Tongue (tissue), 3 donors: ENCODE measurements at places on chromosomes 16 and 17. TPM values are rescaled to one million over a fixed set of nuclear protein-coding genes. Genes with fewer than 3 reads are reported as not detected.

ST6GALNAC1 gene
- total RNA-seq = 1.7 TPM

CHD9NB gene
- total RNA-seq = 1.4 TPM

RBL2 gene
- 78.7 TPM for total RNA-seq

RBFOX1 gene
- total RNA-seq = 34.4 TPM

GRCh38 chr17:50447870-50448595, 20.6 kb downstream of the CHAD start:
- DNase-seq = peak; percentile 60

DNA sequence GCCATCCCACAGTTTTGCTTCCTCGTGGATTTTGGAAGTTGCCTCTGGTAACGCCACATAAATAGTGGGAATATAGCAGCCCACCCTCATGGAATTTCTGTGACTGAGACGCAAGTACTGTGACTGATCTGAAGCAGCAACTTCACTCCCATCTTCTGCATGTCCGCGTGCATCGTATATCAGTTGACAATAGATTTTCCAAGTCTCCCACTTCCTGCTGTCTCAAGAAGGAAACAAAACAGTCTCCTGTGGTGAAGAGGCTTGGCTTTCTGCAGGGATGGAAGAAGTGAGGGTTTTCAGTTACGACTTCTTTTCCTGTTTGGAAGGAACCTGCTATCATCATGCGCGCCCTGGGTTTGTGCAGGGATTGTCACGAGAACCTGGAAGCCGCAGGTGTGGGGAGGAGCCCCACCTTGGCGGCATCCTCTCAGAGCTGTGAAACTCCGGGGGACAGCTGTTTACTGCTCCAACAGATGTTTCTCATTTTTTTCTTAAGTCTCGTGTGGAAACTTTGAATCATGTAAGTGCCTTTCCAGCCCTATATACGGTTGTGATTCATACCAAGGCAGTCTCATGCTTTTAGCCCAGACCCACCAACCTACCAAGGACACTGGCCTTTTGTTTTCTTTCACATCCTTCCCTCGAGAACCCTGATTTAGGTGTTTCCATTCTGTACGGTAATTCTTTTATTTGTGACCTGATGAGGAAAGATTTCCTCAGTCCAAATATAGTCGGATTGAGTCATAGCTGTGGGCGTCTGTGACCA, 57.5 kb downstream of the WIPI1 start:
- DNase-seq = peak; percentile 78

DNA sequence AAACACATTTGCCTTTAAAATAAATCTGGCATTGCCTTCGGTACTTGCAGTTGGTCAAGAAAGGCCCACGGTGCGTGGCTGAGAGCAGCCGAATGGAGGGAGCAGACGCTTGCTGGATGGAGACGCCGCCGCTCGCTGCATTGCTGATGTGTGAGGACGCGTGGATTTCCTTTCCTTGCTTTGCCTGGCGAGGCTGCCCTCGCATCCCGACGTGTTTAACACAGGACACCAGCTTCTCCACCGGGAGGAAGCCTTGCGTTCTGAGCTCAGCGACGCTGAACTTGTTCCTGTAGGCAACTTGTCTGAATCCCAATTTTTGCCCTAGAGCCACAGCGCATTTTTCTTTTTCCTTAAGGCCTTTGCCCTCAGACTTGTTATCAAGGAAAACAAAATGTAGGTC, 45.8 kb downstream of the COX4I1 start:
- no peak for DNase-seq

GRCh38 chr16:1984347-1985225, 593 bp downstream of the GFER start:
- no peak for DNase-seq

DNA sequence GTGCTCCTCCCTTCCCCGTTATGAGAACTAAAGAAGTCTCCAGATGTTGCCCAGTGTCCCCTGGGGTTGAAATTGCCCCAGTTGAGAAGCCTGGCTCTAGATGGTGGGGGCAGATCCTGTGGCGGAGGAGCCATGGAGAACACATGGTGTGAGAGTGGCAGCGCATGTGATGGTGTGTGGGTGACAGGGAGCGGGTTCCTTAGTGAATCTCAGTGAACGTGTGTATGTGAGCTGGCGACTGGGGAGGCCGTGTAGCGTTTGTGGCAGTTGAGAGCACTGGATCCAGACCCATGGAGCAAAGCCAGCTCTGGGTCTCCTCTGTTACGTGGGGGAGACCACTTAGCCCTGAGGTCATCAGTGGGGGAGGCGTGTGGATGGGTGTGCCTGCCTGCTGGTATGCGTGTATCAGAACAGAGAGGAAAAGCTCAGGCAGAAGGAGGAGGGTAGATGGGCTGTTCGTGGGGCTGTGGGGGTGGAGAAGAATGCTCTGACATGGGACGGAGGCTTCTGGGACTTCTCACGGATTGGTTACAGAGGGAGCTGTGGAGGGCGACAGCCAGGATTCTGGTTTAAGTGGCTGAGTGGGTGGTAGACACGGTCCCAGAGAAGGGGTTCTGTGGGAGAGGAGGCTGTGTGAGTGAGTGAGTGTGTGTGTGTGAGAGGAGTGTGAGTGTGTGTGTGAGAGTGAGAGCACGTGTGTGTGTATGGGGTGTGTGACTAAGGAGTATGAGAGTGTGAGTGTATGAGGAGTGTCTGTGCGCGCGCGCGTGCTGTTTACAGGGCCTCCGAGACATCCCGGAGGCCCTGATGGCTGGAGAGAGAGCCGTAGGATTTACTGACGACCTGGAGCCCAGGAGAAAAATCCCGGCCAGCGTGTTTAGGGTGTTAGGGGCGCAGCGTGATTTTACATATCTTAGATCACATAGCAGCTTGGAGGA, 193.8 kb downstream of the SNX29 start:
- DNase-seq = no peak

DNA sequence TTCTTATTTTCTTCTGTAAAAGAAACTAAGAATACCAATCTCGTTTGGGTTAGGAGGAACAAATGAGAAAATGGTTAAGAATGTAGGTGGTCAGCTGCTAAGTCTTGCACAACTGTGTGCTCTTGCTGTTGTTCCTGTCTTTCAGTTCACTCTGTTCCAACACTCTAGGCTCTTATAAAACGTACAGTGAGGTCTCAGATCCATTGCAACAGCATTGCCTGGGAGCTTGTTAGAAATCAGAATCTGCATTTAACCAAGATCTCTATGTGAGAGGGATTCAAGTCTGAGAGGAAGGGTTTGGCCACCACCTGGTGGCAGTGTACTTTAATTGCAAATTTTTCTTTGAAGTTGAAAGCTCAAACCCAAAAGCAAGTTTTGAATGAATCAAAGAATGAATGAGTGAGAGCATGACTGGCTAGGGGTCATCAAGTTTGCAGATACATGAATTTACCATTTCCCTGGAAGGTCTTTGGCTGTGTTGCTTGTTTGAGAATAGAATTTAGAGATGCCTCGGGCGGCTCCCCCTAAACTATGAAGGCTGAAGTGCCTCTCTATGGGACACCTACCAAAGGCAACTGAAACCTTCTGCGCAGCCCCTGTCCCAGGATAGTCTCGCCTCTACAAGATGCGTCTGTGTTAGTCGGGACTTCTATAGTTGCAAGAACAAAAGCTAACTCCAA, 2.5 kb downstream of the ALOX15B start:
- peak; percentile 53 for DNase-seq

GRCh38 chr17:43183921-43184320, 12.9 kb downstream of the NBR1 start:
- no peak for DNase-seq

GRCh38 chr17:82698974-82699442, 510 bp upstream of the RAB40B start:
- no peak for DNase-seq

GRCh38 chr17:4008441-4009185, 44.4 kb upstream of the ATP2A3 start:
- peak; percentile 29 for DNase-seq

GRCh38 chr16:87728026-87728425, 37.8 kb downstream of the KLHDC4 start:
- no peak for DNase-seq
